ENCODE measurements at places on chromosomes 2 and 18. TPM values are rescaled to one million over a fixed set of nuclear protein-coding genes. Genes with fewer than 3 reads are reported as not detected.
A peak's percentile ranks its signal among the peaks of the same experiment; 100 is the strongest.

Gene SKA1
- 4.0 TPM for polyA plus RNA-seq

Gene FEV
- 0.58 TPM for polyA plus RNA-seq

Gene UPP2
- polyA plus RNA-seq: not detected

GRCh38 chr2:54468673-54469072 is 12.5 kb downstream of the SPTBN1 start:
- no peak for DNase-seq
- no peaks in the 10 kb centered on the region for H3K36me3 ChIP-seq
- peaks cover 31% of the 10 kb centered on the region for H3K4me1 ChIP-seq
- no peak overlapping the region for H3K4me3 ChIP-seq

- H3K4me1 ChIP-seq: no peaks in the 10 kb centered on the region
- no peaks in the 10 kb centered on the region for H3K36me3 ChIP-seq
- H3K27me3 ChIP-seq: no peaks in the 10 kb centered on the region
- DNase-seq: no peak
- H3K4me3 ChIP-seq: no peak overlapping the region
Observed at GRCh38 chr2:24352664-24353063, 7.7 kb downstream of the ITSN2 start.

DNA sequence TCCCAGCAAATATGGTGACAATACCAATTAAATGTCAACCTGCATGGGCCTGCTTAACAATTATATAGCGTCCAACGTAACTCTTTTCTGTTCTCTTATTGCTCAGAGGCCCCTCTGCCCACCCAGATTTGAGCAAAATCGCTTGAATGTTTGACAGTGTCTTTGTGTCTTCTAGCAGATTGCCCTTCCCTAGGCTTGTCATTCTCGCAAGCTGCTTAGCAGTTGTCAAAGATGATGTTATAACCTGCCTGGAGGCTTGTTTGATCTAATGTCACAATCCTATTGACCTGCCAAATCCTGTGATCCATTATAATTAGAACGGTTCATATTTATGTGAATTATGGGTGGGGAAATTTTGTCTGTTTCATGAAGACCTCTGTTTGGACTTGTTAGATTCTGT is 108.8 kb downstream of the FARSB start:
- no peak overlapping the region for H3K27ac ChIP-seq
- no peak overlapping the region for H3K4me3 ChIP-seq
- H3K4me1 ChIP-seq: no peaks in the 10 kb centered on the region
- H3K27me3 ChIP-seq: peaks cover 6% of the 10 kb centered on the region

GRCh38 chr2:48162742-48163141 is 256.4 kb upstream of the FBXO11 start:
- no peak overlapping the region for H3K27ac ChIP-seq
- no peaks in the 10 kb centered on the region for H3K4me1 ChIP-seq
- DNase-seq: no peak
- H3K36me3 ChIP-seq: no peaks in the 10 kb centered on the region
- H3K4me3 ChIP-seq: no peak overlapping the region

- no peak overlapping the region for H3K27ac ChIP-seq
- H3K27me3 ChIP-seq: no peaks in the 10 kb centered on the region
- H3K36me3 ChIP-seq: peaks cover 3% of the 10 kb centered on the region
- no peak overlapping the region for H3K4me3 ChIP-seq
- no peaks in the 10 kb centered on the region for H3K4me1 ChIP-seq
Observed at GRCh38 chr2:37198681-37199065, 2.4 kb downstream of the CEBPZOS start.

DNA sequence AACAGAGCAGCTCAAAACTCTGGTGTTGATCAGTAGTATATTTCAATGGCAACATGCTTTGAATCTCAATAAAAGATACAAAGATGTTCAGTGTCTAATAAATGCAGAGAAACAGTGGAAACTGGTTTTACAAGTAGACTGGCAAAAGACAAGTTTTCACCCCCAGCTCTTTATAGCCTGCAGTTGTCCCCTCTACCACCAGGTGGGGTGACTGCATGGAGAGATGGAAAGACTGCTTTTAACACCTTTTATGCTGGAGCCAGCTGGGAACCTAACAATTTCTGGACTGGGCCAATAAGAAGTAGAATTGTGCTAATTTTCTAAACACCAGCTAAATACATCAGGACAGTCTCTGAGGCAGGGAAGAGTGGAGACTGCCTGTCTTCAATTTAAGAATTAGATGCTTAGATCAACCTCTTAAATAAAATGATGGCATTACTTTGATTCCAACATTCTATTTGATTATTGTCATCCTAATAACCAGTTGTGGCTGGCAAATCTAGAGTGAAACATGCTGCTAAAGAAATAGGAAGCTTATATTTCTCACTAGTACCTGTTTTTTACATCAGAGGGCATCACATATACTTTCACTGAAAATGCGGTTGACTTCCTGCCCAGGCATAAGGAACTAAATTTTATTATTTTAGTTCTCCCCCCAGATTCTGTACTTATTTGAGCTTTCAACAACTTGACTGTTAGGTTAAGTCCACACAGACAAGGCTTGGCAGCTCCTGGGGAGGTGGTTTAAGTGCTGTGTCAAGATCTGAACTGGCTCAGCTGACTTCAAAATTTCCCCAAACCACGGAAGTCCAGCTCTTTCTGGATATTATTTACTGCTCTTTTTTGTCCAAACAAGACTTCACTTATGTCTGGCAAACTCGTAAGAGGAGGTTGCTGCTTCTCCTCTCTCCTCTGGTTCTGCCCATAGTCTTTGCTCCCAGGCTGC is 140.5 kb downstream of the TPGS2 start:
- H3K27ac ChIP-seq: no peak overlapping the region
- H3K27me3 ChIP-seq: no peaks in the 10 kb centered on the region
- peak; percentile 82 for DNase-seq
- H3K4me3 ChIP-seq: no peak overlapping the region
- peaks cover 11% of the 10 kb centered on the region for H3K4me1 ChIP-seq
- no peaks in the 10 kb centered on the region for H3K36me3 ChIP-seq

- no peak overlapping the region for H3K27ac ChIP-seq
- no peaks in the 10 kb centered on the region for H3K27me3 ChIP-seq
- DNase-seq: no peak
Observed at GRCh38 chr2:209834767-209835166, 63.1 kb downstream of the UNC80 start.

DNA sequence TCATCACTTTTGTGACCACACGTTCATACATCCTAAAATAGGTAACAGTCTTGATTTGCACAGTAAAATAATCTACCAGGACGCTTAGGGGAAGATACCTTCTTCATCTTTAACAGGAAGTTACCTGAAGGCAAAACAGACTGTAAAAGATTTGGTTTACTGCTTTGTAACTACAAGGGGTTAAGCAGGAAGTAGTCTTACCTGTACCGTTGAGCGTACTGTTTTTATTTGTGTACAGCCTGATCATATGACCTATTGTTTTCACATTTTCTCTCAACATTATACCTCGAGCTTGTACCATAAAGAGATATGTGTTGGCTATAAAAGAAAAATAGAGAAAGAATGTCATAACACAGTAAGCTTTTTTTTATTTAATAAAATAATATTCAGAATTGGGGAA is 18.3 kb downstream of the B4GALT6 start:
- DNase-seq: no peak
- no peak overlapping the region for H3K4me3 ChIP-seq
- H3K36me3 ChIP-seq: no peaks in the 10 kb centered on the region
- H3K27me3 ChIP-seq: no peaks in the 10 kb centered on the region
- no peak overlapping the region for H3K27ac ChIP-seq
- no peaks in the 10 kb centered on the region for H3K4me1 ChIP-seq

DNA sequence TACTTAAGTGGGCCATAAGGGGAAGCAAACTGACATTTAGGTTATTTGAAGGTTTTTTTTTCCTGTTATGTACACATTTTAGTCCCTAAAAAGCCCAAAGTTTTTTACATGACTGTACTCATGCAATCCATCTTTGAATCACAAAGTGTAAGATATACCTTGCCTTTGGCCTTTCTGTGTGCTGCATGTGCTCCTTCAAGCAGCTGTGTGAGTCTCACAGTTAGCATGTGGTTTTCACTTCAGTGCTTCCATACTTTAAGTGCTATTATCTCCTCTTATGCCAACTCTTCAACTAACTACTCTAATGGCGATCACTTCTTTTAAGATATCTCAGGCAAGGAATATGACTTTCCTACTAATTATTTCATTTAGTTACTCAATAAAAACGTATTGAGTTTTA is 597.1 kb upstream of the ACVR2A start:
- no peaks in the 10 kb centered on the region for H3K36me3 ChIP-seq
- H3K4me3 ChIP-seq: no peak overlapping the region

GRCh38 chr18:75472906-75473305 is 45.4 kb upstream of the SMIM21 start:
- H3K27ac ChIP-seq: no peak overlapping the region
- no peaks in the 10 kb centered on the region for H3K36me3 ChIP-seq
- no peaks in the 10 kb centered on the region for H3K27me3 ChIP-seq
- no peak overlapping the region for H3K4me3 ChIP-seq
- DNase-seq: no peak
- peaks cover 4% of the 10 kb centered on the region for H3K4me1 ChIP-seq

DNA sequence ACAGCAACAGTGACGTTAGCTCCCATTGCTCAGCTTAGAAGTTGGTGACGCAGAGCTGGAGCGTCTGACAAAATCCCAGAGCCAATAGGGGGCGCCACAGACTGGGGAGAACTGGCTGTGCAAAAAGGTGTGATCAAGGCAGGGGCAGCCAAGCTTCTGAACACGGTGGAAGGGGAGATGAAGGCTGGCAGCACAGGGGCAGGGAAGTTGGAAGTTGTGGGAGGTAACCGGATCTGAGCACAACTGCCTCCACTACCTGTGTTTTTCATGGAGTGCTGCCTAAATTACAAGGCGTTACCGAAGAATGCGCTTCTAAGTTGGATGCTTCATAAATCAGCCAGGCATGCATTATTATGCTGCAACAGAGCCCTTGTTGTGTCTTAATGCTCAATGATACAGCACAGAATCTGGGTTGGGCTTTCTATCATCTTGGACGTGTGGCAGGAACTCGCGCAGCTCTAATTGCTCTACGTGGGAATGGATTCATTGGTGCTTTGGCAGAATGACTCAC is 370.0 kb downstream of the SLC4A3 start:
- no peaks in the 10 kb centered on the region for H3K4me1 ChIP-seq
- no peaks in the 10 kb centered on the region for H3K36me3 ChIP-seq
- H3K4me3 ChIP-seq: no peak overlapping the region
- H3K27me3 ChIP-seq: no peaks in the 10 kb centered on the region
- peak; percentile 29 for DNase-seq
- H3K27ac ChIP-seq: no peak overlapping the region

- no peak overlapping the region for H3K27ac ChIP-seq
- no peak for DNase-seq
- H3K36me3 ChIP-seq: no peaks in the 10 kb centered on the region
- no peak overlapping the region for H3K4me3 ChIP-seq
- no peaks in the 10 kb centered on the region for H3K27me3 ChIP-seq
- peaks cover 65% of the 10 kb centered on the region for H3K4me1 ChIP-seq
Observed at GRCh38 chr2:74847070-74847858, 13.3 kb downstream of the HK2 start.

DNA sequence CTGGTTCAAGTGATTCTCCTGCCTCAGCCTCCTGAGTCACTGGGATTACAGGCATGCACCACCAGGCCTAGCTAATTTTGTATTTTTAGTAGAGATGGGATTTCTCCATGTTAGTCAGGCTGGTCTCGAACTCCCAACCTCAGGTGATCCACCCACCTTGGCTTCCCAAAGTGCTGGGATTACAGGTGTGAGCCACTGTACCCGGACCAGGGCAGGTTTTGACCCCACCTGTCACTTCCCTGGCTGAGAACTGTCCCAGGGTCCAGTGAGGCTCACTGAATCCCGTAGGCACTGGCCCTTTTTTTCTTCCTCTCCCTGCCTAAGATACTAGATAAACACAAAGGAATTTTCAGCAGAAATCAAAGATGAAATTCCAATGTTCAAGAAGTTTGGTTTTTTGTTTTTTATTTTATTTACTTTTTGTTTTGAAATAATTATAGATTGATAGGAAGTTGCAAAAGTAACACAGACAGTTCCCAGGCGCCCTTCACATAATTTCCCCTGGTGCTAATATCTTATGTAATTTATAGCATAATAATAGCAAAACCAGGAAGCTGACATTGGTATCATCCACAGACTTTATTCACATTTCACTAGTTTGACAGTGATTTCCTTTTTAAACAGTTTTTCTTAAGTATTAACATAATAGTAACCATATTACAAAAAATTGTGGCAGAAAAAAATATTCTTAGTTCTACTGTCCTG is 52.4 kb upstream of the B3GNT7 start:
- H3K4me3 ChIP-seq: no peak overlapping the region
- peaks cover 1% of the 10 kb centered on the region for H3K4me1 ChIP-seq
- H3K27ac ChIP-seq: no peak overlapping the region
- no peaks in the 10 kb centered on the region for H3K27me3 ChIP-seq

- H3K4me1 ChIP-seq: no peaks in the 10 kb centered on the region
- no peak overlapping the region for H3K27ac ChIP-seq
- no peak overlapping the region for H3K4me3 ChIP-seq
- H3K36me3 ChIP-seq: no peaks in the 10 kb centered on the region
- DNase-seq: no peak
Observed at GRCh38 chr2:170848587-170848986, 31.9 kb downstream of the GAD1 start.

DNA sequence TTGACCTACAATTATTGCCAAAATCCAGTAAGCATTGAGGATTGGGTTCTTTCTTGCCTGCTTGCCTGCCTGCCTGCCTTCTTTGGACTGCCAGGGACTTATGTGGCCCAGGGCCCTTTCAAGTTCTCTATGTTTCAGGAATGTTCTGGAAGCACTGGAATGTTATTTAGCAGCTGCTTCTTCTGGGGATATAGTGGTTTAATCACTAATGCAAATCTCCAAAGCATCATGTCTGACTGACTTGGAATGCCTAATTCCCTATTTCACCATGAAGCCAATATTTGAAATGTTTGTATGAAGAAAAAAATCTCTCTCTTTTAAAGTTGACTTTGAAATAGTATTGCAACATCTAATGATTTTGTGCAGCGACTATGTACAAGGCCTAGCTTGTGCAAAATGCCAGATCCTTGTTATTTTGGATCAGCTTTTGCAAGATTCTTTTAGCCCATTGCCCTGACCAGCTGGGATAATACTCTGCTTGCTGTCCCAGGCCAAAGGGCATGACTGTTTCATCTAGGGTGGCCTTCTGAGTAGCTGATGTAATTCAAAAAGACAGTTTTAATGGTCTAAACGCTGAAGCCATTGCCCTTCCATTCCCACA is 204.6 kb downstream of the RND3 start:
- H3K27me3 ChIP-seq: no peaks in the 10 kb centered on the region
- H3K4me3 ChIP-seq: no peak overlapping the region
- H3K36me3 ChIP-seq: no peaks in the 10 kb centered on the region

- DNase-seq: no peak
- no peaks in the 10 kb centered on the region for H3K27me3 ChIP-seq
- no peak overlapping the region for H3K4me3 ChIP-seq
- H3K4me1 ChIP-seq: no peaks in the 10 kb centered on the region
Observed at GRCh38 chr2:41216978-41217377, 765.1 kb upstream of the SLC8A1 start.

- DNase-seq: no peak
- no peak overlapping the region for H3K4me3 ChIP-seq
- no peaks in the 10 kb centered on the region for H3K27me3 ChIP-seq
Observed at GRCh38 chr2:236782938-236783337, 213.3 kb downstream of the ACKR3 start.

DNA sequence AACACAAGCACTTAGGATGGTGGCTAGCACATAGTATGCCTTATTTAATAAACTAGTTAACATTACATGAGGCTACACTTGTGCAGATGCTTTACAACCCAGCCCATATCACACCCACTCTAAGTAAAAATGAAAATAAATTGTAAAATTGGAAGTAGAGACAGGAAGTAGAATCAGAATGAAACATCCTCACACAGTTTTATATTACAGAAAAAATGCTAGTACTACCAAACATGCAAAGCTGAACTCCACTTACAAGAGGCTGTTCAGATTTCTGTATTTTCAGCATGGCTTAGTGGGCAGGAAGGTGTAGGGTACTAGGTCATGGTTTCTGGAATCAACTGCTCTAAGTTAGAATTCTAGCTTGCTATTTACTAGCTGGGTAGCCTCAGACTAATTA is 18.2 kb upstream of the CRIM1 start:
- H3K27me3 ChIP-seq: no peaks in the 10 kb centered on the region
- no peak overlapping the region for H3K27ac ChIP-seq
- no peaks in the 10 kb centered on the region for H3K4me1 ChIP-seq
